ENCODE measurements at places on chromosomes 13 and 19.
A peak's percentile ranks its signal among the peaks of the same experiment; 100 is the strongest.

- no peak for DNase-seq
These were observed 52.5 kb upstream of the SHKBP1 start for GRCh38 chr19:40524133-40524549.

DNA sequence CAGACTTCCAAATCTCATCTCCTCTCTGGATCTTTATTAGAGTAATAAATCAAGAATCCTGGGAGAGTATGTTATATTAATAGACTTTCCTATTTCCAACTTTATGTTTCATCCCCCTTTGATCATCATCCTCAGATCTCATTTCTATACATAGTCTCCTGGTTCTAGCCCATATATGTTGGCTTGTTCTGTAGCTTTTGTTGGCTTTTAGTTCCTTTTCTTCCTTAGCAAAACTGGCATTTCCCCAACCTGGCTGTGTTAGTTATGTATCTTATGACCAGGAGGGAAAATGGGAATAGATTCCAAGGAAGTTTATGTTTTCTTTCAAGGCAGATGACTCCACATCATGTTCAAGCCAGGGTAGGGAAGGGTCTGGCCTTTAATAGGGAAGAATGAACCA lies 2464.5 kb downstream of the PCDH9 start:
- no peak for DNase-seq

DNA sequence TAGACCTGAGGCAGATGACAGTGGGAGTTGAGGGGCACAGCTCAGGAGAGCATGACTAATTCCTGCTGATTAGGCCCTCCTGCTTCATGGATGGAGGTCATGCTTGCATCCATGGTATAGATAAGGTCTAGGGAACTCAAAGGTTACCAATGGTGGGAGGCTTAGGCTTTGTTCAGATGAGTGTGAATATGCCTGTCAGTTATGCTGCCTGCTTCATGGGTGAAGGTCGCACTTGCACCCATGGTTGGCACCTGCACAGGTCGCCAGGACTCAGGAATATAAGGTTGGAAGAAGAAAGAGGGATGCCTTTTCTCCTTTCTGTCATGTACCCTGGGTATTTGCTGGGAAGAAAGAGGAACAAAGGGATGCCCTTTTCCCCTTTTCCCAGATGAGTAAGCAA lies 53.4 kb upstream of the GJB6 start:
- no peak for DNase-seq

DNA sequence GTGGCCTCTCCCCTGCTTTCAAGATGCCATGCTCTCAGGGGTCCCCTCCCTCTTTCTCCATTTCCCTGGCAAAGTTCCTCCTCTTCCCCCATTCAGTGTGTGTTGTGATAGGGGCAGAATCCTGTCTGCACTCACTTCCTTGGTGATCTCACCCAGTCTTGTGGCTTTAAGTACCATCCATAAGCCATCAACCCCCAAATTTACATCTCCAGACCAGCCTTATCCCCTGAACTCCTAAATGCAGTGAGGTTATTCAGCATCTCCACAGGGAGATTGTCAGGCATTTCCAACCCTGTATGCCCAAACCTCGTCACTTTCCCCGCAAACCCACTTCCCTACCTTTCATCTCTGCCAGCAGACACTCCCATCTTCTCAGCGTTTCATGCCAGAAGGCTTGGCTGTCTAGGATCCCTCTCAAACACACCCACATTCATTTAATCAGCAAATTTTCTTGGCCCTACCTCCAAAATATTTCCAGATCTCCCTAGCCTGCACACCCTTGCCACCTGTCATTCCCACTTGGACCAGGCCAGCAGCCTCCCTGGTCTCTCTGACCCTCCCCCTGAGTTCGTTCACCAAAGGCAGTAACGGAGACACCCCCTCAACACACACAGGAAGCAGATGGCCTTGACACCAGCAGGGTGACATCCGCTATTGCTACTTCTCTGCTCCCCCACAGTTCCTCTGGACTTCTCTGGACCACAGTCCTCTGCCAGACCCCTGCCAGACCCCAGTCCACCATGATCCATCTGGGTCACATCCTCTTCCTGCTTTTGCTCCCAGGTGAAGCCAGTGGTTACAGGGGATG lies at the start of gene HCST:
HCST (plus strand) TSS at position 676 of the 808 bp plus-strand sequence; CDS start at position 741, 65 bp downstream.
- no peak for DNase-seq

- no peak for DNase-seq
These were observed 7.2 kb downstream of the UHRF1 start for GRCh38 chr19:4916292-4917082.

DNA sequence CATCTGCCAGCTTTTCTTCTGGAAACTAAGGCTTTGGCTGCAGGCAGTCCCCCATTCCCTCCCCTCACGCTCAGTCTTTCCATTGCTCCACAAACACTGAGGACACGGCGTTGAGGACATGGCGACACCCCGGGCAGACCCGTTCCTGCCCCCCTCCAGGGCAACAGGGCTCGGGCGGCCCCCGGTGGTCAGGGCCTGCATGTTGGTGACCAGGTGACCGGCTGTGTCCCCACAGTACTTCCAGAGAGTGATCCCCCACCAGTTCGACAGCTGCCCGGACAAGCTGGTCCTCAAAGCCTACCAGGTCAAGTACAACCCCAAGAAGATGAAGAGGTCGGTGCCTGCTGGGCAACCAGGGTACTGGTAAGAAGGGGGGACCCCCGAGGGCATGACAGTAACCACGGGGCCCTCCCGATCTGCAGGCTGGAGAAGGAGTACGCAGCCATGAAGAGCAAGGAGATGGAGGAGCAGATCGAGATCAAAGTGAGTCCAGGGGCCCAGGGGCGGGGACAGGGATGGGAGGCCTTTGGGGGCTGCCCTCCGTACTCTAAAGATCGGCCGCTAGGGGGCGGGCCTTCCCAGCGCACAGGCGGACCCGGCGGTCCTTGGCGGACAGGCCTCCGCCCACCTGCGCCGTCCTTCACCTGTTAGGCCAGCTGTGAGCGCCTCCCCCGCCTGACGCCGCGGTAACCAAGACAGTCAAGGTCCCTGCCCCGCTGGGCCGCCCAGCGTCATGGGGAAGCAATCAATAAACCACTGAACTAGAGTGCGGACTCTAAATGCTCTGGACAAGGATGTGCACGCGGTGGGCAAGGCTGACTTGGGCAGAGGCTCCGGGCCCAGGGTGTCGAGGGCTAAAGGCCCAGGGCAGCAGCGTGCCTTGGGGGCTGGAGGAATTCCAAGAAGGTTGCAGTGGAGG lies 21.1 kb downstream of the PRR36 start:
- no peak for DNase-seq

- DNase-seq, result no peak
These were observed 61.4 kb upstream of the ZNF724 start for GRCh38 chr19:23311551-23311950.

- DNase-seq, result no peak
These were observed 1.5 kb upstream of the MYADM start for GRCh38 chr19:53865918-53866864.

- DNase-seq, result no peak
These were observed 30.4 kb downstream of the CYP4F22 start for GRCh38 chr19:15538774-15539173.

- DNase-seq, result no peak
These were observed 123.8 kb downstream of the ENOX1 start for GRCh38 chr13:43662976-43663375.

- no peak for DNase-seq
These were observed 79.1 kb upstream of the SPATA13 start for GRCh38 chr13:24081387-24081786.

GRCh38 chr19:10979951-10980381 lies 19.1 kb downstream of the SMARCA4 start:
- no peak for DNase-seq

- no peak for DNase-seq
These were observed 530.6 kb upstream of the SPRY2 start for GRCh38 chr13:80871481-80871880.

- no peak for DNase-seq
These were observed 11.1 kb downstream of the ZNF181 start for GRCh38 chr19:34744896-34745690.

DNA sequence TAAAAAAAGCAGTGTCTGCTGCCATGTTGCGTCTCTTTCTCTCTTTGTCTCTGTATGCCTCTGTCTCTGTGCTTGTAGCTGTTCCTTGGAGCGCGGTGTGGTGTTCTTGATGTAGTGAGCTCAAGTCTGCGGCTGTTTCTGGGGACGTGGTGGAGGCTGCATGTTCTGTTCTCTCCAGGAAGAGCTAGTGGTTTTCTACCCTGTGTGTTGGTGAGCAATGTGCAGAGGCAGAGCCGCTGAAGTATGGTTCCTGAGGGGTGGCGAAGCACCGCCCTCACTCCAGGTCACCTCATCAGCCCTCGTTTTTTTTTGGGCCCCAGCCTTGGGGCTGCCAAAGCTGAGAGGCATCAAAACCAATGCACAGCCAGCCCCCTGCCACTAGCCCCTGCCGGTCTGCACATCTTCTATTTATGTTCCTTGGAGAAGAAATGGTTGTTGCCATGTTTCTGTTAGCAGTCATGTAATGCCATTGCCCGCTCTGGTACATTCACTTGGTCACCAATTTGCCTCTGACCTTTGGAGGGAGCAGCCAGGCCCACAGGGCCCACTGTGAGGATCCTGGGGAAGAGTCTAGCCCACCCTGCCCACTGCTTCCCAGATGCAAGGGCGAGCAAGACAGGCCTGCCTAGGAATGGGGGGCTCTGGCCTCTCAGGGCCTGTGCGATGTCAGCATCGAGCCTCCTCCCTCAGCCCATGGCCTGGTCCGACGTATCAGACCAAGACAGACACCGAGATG lies 7.2 kb downstream of the HNRNPL start:
- no peak for DNase-seq

- no peak for DNase-seq
These were observed 7.4 kb downstream of the DBP start for GRCh38 chr19:48629599-48630295.

- DNase-seq, result no peak
These were observed 18.6 kb upstream of the ADPRHL1 start for GRCh38 chr13:113471844-113472243.

- DNase-seq, result no peak
These were observed 594 bp downstream of the ZNF559 start for GRCh38 chr19:9324584-9324962.

DNA sequence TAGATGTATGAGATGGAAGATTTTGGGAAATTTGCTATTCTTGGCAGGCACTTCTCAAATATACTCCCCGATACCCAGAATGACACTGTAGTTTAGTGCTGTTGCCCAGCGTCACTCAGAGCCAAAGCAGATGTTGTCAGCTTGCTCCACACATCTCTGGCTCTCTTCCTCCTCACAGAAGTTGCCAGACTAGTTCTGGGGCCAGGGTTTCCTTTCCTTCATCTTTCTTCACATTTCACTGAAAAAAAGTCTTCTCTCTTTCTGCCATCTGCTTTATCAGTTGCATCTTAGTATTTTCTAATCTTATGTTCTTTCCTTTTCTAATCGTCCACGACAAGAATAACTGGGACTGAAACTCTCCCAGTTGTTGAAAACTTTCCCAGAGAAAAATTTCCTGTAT lies 251.4 kb downstream of the RGCC start:
- no peak for DNase-seq

GRCh38 chr19:10000171-10000826 lies 10.0 kb downstream of the COL5A3 start:
- peak; percentile 18 for DNase-seq

DNA sequence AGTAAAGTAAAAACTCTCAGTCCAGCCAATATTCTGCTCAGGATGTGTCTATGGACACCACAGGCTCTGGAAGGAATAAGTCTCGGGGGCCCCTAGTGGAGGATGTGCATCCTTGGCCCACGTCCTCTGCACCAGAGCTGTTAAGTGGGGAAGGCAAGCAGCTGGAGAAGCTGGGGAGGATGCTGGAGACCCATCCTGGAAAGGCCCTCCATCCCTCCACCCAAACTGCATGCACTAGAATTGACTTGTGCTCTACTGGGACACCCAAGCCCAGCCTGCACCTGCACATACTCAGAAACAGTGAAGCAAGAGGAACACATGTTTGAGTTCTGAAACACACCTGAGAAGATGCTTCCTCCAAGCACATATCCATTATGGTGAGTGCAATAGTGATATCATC lies 307.8 kb downstream of the TSHZ3 start:
- no peak for DNase-seq

- DNase-seq, result no peak
These were observed 12.7 kb upstream of the ZNF121 start for GRCh38 chr19:9597027-9597426.

- DNase-seq, result no peak
These were observed 584.5 kb downstream of the SLITRK1 start for GRCh38 chr13:83297586-83298290.

DNA sequence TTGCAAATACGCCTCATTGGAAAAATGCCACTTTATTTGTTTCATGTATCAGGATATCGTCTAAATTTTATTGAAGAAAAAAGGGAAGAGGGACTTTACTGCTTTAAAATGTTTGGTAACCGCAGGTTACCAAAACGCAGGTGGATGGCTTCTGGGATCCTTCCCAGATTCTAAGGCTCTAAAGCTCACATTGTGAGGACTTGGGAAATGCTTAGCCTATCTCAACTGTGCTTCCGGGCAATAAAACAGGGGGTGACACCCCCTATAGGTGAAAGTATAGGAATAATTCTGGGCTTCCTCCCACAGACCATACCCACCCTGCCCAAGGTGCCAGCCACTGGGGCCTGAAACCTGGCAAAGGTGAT lies 73.2 kb upstream of the IPO5 start:
- no peak for DNase-seq

GRCh38 chr19:55481148-55481793 lies 3.7 kb upstream of the NAT14 start:
- no peak for DNase-seq

GRCh38 chr19:5369962-5370367 lies 29.4 kb upstream of the PTPRS start:
- DNase-seq, result no peak

DNA sequence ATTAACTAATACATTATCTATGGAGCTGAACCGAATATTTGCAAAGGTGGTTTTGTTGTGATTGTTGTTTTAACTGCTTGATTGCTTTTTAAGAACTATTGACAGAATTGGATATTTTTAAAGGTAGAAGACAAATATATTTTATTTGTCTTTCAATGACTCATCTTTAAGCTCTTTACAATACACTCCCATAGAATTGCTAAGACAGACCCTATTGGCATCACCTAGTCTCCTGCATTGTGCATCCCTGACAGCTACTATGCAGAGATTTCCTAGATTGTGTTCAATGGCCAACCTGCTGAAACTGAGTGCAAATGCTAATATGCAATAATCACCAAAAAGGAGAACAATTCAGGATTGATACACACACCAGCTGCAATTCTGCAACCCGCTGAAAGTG lies 19.7 kb upstream of the SCEL start:
- no peak for DNase-seq

Data from stimulated activated CD8-positive, alpha-beta memory T cell treated with anti-CD3 and anti-CD28 coated beads, Interleukin-15, amount 100 ng/mL, for 4 hours (primary cell).